ENCODE measurements at places on chromosomes 5 and 9.

DNA sequence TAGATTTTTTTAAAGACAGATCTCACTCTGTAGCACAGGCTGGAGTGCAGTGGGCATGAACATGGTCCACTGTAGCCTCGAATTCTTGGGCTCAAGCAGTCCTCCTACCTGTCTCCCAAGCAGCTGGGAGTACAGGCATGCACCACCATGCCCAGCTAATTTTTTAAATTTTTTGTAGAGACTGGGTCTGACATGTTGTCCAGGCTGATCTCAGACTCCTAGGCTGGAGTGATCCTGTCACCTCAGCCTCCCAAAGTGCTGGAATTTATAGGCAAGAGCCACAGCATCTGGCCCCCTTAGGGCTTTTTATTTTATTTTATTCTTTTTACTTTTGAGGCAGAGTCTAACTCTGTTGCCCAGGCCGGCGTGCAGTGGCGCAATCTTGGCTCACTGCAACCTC, 56.4 kb downstream of the NSD1 start:
- DNase-seq: no peak

DNA sequence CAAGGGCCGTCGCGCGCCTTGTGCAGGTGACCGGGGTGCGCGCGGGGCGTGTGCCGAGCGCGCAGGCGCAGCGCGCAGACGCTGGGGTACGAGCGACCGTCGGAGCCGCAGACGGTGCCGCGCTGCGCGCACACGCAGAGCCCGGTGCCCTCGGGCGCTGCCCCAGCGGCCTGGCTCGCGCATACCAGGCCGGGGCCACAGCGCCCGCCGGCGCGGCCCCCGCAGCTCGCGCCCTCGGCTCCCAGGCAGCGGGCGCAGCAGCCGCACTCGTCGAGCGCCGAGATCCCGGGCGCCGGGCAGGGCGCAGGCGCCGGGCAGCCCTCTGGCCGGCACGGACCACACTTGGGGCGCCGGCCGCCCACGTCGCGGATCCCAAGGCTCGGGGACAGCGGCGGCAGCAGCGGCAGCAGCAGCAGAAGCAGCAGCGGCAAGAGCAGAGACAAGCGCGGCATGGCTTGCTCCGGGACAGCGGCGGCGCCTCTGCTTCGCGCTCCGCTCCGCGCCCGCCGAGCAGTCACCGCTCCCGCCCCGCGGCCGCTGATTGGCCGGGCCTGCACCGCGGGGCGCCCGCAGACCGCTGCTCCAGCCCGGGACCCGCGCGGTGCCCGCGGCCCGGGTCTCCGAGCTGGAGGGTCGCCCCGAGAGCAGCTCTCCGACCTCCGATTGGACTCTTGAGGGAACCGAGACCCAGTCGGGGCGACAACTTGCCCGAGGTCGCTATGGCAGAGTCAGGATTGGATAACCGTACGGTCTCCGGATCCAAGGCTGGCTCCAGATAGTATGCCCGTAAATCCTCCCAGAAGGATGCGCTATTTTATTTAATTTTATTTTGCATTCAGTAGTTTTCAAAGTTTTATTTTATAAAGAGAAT, at the start of gene IGFBPL1:
IGFBPL1 (minus strand) TSS at position 482 of the 871 bp plus-strand sequence; CDS start at position 452, 30 bp downstream.
- DNase-seq: no peak

GRCh38 chr5:35302544-35302943, 72.3 kb upstream of the PRLR start:
- no peak for DNase-seq

GRCh38 chr5:88390096-88390441, 121.4 kb upstream of the TMEM161B start:
- DNase-seq: no peak

DNA sequence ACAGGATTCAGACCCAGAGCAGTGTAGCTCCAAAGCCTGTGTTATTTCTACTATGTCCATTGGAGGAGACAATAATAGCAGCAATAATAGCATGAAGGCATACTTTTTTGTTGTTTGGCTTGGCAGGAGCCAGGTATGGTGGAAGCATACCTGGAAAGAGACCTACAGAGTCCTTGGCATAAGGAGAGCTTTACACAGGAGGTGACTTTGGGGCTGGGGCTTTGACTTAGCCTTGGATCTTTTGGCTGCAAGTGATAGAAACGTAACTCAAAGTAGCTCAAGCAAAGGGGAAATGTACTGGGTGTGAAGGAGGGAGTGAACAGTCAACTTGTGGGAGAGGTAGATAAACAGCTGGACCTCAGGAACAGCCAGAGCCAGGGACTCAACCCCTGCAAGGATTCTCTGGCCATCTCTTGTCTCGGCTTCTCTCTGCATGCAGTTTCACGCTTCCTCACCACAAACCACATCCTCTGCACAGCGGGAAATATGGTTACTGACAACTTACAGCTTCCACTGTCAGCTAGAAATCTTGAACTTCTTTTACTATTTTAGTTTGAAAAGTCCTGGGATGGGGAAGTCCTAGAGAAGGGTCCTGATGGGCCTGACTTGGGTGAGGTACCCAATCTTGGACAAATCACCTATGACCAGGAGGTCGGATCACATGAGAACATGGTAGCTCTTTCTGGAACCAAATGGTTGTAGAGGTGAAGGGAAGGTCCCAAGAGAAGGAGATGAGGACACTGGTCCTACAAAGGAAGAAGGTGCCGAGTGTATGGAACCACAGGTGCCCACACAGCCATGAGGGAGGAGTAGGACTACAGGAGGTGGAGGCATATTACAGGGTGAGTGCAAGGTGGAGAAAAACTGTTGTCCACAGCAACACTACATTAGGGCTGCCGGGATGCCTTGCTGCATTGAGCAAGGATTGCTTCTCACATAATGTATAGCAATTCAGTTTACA, 47.0 kb upstream of the TGFBR1 start:
- DNase-seq: no peak

DNA sequence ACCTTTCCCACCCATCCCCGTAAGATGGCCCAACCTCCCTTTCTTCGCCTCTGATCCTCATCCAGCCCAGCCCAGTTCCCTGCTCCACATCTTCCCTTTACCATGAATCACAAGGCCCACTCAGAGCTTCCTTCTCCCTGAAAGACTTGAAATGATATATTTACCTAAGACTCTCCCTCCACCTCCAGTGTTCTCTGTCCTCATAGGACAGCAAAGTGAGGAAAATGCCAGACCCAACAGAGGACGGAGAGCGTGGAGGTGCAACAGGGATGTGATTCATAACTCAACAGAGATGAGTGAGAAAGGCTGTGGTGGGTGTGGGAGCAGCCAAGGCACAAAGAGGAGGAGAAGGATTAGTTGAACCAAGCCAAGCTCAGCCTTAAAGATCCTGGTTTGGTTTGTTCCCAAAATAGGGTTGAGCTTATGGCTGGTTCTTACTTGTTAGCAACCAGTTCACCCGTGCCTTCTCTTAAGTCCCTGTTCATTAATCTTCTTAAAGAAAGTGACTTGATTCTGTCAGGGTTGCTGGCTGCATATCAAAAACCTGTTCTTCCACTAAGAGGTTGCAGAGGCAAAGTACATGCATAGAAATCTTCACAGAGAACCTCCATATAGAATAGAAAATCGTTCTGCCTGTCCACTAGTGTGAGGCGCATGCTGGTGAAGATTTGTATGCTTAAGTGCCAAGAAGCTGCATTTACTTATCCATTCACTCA, 183.2 kb downstream of the ACTL7B start:
- no peak for DNase-seq

DNA sequence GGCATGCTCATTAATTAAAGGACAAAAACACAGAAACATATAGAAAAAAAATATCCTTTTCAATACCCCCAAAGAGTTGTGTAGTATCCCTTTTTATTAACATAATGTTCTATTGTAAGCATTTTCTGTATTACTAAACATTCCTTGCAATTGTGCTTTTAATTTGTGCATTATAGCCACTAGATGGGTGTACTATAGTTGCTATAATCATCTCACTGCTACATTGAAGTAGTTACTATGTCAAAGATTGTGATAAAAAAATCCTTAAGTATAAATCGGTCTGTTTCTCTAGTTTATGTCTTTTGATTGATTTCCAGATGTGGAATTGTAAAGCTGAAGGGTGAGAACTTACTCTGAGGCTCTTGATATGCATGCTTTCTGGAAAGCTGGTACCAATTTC, 21.4 kb downstream of the FREM1 start:
- no peak for DNase-seq

GRCh38 chr5:5242056-5242455, 101.9 kb downstream of the ADAMTS16 start:
- no peak for DNase-seq

- no peak for DNase-seq
These were observed 176.5 kb upstream of the SLC24A2 start for GRCh38 chr9:19965336-19965735.

DNA sequence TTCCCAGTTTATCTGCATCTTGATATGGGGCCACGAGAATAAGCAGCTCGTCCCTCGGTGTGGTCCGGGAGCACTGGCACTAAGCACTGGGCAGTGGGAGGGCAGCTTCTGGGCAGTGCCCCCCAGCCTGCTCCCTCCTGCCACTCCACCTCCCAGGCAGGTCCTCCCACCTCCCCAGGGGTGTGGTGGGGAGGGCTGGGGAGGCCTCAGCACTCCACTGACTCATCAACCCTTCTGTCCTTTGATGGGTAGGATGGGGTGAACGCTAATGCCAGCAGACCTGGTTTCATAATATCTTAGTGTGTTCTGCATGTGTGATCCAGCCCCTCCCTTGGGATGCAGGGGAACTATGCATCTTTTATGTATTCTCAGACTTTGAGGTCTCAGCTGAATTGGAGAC, 62.2 kb upstream of the GNE start:
- no peak for DNase-seq

GRCh38 chr5:108238936-108239887, 142.7 kb downstream of the FBXL17 start:
- DNase-seq: no peak

DNA sequence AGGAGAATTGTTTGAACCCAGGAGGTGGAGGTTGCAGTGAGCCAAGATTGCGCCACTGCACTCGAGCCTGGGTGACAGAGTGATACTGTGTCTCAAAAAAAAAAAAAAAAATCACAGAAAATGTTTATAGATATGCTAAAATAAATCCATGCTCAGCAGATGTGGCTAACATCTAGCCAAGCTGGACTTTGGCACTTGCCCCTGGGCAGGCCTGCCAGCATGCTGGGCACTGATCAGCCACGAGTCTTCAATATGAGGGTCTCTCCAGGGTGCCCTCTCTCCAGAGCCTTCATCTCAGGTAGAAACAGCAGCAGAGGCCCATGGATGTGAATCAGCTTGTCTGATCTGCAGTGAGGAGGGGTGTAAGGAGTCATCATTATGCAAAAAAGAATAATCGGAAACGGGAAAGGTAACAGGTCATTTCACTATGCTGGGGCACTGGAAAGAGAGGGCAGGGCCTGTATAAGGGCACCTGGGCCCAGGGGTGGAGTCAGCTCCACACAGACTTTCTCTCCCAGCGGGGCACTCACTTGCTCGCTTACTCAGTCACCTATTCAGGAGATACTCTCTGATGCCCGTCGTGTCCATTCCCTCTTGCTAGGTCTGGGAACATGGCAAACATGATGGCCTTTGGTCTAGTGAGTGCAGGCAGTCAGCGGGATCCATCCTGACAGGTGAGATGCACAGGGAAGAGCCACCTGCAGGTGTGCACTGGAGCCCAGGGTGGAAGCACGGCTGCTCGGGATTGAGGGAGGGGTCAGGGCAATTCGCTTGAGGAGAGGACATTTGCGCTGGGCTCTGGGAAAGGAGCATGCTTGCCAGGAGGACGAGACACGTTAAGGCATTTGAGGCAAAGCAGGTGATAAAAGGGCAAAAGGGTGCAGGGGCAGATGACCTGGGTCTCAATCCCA, 17.1 kb downstream of the RNF44 start:
- no peak for DNase-seq

DNA sequence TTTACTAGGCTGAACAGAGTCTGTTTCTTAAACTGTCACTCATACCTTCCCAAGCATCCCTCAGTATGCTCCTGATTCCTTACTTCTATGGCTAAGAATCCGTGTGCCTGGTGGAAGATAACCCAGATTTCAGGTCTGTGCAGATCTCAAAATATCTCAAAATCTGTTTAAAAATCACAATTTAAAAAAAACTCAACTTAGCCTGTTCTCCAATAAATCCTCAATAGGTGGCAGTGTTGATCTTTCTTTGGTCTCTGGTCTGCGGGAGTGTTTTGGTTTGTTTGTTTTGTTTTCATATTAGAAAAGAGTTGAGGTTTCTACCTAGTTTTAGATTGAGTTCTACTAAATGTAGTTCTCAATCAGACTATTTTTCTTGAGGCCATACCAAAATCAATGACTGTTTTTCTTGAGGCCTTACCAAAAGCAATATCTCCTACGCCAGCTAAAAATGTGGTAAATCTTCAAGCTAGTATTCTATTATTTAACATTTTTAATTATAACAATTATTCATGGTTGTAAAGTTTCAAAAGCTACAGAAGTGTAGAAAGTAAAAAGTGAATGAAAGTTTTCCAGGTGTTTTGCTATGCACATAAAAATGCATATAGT, 57.9 kb downstream of the TGFBR1 start:
- no peak for DNase-seq

DNA sequence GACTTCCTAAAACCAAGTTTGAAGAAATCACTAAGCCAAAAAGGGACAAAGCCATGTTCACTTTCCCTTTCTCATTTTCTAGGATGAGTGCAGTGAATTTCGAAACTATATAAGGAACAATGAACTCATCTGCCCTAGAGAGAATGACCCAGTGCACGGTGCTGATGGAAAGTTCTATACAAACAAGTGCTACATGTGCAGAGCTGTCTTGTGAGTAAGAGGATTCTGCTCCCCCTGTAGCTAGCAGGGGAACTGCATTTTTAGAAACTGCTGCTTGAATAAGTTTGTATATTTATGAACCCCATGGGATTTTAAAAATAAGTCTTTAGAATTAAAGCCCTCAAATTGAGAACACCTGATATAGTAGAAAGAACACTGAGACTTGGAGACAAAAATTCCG, 42.7 kb upstream of the SPINK14 start:
- DNase-seq: no peak

DNA sequence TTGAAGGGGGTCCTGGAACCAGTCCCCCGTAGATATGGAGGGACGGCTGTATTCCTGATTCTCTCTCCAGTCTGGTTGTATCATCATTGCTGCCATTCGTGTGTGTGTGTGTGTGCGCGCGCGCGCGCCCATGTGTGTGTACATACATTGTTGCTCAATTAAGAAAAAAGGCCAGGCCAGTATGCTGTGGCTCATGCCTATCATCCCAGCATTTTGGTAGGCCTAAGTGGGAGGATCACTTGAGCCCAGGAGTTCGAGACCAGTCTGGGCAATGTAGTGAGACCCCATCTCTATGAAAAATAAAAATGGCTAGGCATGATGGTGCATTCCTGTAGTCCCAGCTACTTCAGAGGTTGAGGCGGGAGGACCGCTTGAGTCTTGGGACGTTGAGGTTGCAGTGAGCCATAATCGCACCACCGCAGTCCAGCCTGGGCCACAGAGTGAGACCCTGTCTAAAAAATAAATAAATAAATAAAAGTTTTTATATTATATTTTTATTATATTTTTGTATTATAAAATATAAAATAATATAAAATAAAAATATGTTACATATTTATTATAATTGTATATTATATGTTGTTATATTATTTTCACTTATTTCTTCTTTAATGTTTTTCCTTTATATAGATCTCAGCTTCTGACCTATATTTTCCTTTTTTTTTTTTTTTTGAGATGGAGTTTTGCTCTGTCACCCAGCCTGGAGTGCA, 53.2 kb downstream of the SPIN1 start:
- no peak for DNase-seq

GRCh38 chr9:125965477-125965876, 218.3 kb downstream of the PBX3 start:
- no peak for DNase-seq

Data from tibial nerve (tissue), 4 donors.